ENCODE measurements at places on chromosomes 16 and 17.

DNA sequence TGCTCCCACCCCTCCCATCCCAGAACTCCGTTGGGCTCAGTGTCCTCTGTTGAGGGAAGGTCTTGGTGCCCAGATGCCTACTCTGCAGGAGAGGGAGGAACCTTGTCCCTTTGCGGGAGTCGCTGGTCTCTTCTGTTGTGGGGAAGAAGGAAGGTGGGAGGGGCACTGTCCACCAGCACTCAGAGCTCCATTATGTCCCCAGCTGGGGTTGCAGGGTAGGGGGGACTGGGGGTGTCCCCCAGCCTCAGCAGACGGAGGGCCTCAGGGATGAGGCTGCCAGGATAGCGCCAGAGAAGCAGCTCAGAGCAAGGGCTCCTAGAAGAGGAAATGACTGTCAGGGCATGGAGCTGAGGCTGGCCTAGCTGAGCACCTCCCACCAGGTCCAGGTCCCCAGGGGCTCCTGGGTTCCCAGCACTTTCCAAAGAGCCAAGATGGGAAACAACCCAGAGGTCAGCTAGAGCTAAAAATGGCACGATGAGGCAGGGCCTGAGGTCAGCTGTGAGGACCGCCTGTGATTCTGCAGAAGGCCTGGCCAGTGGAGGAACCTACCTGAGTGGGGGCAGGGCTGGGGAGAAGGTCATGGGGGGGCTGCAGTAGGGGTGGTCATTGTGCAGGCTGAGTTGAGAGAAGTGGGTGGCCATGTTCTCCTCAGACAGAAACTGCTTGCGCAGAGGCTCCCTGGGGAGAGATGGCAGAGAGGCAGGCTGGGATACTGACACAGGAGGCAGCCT lies 893 bp downstream of the HCFC1R1 start:
- no peak for DNase-seq

DNA sequence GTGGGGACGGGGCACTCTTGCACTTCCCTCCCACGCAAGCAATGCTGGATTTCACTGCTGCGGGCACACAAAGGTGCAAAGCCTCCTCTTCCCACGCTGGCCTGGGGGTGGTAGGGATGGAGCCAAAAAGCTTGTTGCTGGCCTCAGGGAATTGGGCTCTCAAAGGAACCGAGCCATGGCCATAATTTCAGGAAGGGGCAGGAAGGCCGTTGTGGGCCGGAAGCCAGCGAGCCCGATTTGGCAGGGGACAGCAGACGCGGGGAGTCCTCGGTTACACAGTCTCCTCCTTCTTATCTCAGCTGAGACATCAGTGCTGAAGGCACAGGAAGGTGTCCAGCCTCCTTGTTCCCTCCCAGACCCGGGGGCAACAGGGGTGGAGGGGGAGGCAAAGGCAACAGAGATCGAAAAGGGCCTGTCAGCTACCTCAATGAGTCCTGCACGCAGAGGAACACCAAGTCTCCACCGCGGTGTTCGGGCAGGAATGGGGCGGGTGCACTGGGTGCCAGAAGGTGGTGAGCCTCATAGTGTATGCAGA lies 59.5 kb downstream of the SLFN11 start:
- peak; percentile 11 for DNase-seq

GRCh38 chr17:71423871-71424546 lies 696.8 kb upstream of the SOX9 start:
- no peak for DNase-seq

DNA sequence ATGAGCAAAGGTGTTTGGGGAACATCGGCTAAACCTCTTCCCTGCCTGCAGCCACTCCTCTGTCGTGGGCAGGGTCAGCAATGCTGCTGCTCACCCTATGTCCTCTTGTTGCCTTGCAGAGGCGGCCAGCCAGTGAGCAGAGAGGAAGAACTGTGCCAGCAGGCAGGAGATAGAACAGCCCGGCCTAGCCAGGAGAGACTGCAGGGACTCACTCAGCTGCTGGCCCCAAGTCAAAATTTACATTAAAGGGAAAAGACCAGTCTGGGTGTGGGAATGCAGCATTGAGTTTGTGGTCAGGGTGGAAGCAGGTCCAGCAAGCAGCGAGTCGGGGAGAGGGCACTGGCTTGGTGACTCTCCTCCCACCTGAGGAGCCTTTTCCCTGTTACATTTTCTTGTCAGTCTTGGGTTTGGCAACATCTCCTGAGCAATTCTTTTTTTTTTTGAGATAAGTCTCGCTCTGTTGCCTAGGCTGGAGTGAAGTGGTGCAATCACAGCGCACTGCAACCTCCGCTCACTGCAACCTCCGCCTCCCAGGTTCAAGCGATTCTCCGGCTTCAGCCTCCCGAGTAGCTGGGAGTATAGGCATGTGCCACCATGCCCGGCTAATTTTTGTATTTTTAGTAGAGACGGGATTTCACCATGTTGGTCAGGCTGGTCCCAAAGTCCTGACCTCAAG lies 22.7 kb downstream of the LIG3 start:
- DNase-seq = no peak

DNA sequence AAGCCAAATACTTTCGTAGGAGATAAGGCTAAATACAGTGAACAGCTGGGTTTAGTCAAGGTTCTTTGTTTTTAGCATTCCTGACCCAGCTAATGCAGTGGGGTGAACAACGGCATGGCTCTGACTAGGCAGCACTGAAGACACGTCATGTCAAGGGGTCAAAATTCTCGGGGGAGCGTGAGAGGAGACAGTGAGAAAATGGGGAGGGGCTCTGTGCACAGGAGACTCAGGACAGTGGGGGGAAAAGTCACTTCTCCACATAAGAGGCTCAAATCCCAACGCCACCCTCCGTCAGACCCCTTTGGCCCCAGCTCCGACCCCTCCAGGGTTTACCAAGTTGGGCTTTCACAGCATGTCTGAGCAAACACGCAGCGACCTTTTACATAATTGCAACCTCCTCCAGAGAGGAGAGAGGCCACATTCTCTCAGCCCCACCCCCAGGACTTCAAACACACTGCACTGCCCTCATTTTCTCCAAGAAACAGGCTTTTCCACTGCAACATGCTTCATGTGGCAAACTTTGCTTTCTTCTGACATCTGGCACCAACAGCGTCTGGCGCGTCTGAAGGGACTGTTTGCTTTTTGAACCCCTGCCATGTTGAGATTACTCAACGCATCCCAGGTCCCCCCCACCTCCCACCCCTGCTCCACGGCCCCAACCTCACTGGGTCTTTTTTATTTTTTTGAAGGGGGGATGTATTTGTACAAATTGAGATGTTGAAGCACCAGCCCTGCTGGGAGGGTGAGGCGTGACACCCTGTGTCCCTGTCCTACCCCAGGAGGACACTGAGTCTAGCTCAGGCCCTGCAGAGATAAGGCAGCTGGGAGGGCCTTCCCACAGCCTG lies 30.0 kb downstream of the AXIN2 start:
- DNase-seq = no peak

- peak; percentile 67 for DNase-seq
Observed at GRCh38 chr17:2396568-2397246, 4.2 kb downstream of the MNT start.

- DNase-seq = peak; percentile 66
Observed at GRCh38 chr17:37490022-37490587, 414 bp downstream of the DUSP14 start.

DNA sequence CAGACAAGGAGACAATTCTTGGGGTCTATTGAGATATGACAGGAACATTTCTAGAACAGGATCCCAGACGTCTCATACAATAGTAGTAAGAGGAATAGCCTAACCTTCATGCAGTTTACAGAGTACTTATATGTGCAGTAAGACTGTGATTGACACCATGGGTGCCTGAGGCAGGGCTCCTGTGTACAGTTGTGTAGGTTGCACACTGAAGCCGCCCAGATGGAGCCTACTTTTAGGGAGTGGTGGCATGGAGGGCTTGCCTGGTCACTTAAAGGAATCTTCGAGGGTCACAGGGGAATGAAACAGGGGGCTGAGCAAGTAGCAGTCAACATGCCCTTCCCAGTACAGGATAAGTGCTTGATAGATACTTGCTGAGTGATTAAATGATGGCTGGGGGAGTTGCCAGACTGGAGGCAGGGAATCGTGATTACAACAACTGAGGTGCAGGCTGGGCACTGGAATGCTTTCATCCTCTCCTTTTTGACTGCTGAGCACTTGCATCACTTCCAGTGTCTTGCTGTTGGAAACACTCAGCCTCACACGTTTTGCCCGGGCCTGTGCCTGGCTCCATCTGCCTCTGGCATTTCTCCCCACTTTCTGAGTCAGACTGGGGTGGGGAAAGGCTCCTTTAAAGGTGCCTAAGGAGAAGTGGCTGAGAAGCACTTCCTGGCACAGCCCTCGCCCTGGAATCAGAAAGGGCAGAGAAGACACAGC lies 71.0 kb downstream of the COPRS start:
- DNase-seq = no peak

- DNase-seq = no peak
Observed at GRCh38 chr16:2712063-2712441, 8.0 kb downstream of the PRSS27 start.

DNA sequence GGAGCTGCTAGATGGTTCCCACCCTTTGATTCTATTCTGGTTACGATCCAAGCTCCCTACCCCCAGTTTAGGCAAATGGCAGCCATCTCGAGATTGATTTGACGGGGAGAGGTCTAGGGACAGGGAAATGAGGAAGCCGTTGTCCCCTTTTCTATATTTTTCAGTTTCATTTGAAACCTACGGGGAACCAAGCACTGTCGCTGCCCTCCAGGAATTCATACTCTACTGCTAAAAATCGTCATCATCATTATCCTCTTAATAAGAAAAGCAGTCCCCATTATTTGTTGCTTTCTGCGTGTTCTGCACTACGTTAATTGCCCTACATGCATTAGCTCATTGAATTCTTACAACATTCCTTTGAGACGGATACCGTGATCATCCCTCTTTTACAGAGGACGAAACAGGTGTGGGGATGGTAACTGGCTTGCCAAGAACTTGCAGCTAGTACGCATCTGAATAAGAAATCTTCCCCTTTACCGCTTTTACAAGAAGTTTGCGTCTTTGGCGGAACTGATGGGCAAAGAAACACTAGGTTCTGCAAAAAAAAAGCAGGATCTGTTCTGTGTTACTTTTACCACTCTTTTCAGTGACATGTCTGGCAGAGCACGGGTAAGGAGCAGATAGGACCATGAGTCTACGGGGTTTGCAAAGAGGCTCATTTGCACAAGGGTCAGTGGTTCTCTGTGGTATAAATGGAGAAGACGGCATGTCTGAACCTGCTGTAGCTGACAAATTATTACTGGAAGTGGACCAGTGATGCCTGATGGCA lies 1.1 kb downstream of the CCP110 start:
- no peak for DNase-seq

DNA sequence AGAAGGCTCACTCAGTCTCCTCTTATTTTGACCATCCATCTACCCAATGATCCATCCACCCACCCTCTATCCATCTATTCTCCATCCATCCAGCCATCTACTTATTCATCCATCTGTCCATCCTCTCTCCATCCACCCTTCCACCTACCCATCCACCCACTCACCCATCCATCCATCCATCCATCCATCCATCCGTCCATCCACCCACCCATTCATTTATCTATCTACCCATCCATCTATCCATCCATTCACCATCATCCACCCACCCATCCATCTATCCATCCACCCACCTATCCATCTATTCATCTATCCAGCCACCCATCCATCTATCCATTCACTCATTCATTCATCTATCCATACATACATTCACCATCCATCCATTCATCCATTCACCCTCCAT lies 45.8 kb upstream of the PLCG2 start:
- DNase-seq = no peak

- DNase-seq = no peak
Observed at GRCh38 chr17:2396192-2396567, 4.7 kb downstream of the MNT start.

DNA sequence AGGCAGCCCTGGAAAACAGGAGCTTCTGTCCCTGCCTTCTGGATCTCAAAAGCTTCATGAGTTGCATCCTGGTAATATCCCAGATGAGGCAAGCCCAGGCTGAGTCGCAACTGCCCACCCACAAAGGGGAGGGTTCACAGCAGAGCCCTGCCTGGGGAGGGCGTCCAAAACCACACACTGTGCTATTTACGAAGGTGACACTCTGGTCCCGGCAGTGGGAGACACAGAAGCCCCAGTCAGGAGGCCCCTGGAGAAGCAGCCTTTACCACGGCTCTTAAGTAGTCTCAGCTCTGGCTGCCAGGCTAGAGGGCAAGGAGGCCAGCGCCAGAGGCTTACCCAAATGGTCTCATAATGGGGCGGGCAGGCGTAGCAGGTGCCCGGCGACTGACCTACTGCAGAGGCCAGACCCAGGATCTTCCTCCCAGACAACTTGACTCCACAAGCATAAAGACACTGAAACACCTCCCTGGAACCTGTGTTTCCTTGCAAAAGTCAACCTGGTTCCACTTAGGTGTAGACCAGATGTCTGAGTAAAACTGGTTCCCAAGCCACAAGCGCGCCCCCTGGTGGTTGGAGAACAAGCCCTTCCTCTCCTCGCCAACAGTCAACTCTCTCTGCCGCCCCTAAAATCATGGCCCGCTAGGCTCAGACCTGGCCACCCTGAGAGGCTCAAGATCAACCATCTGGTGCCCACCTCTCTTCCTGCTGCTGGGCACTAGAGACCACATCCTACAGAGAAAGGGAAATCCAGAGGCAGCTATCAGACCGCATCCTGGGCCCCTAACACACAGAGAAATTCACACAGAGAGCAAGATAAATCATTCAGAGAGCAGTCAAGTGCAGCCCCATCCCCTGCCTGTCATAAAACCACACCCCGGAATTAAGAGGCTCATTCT lies 5.2 kb downstream of the AXIN2 start:
- peak; percentile 80 for DNase-seq

- no peak for DNase-seq
Observed at GRCh38 chr16:77277571-77277970, 78.4 kb downstream of the SYCE1L start.

GRCh38 chr16:629833-630248 lies 944 bp upstream of the WFIKKN1 start:
- no peak for DNase-seq

DNA sequence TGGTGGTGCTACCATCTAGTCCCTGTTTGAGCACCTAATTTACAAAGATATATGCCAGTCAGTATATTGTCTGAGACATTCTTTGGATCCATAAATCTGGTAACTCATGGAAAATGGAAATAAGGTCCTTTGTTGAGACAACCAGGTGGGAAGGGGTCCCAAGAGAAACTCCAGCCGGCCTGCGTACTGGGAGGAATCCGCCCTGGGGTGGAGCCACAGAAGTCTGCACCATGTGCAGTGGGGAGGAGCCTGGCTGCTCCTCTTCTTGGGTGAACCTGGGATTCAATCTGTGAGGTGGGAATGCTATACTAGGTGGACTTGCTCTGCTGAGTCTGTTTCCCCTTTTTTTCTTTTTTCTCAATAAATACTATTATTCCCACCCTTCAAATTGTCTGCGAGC lies 339.2 kb upstream of the TNRC6C start:
- DNase-seq = no peak

GRCh38 chr17:55463600-55463999 lies 42.0 kb upstream of the MMD start:
- DNase-seq = no peak

DNA sequence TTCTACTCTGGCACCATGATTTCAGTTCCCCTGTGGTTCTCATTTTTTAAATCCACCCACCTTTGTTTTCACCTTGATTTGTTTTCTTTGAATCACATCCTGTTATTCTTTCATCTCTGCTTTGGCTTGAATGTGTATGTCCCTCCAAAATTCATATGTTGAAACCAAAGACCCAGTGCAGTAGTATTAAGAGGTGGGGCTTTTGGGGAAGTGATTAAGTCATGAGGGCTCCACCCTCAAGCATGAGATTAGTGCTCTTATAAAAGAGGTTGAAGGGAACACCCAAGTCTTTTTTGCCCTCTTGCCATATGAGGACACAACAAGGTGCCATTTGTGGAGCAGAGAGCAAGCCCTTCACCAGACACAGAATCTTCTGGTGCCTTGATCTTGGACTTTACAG lies 382.3 kb downstream of the SLC39A11 start:
- DNase-seq = no peak

All from activated T-helper 2 cell treated with anti-CD3 and anti-CD28 coated beads, Interferon-gamma antibody, Interleukin-2, Interleukin-4, amounts not matched to agents 10 μg/mL and 5 μg/mL and 100 μg/mL, durations not matched to agents 14 hours and 24 hours and 36 hours (primary cell).